Suppressor macrophage treated with lipopolysaccharide for 1 hour (primary cell): ENCODE measurements at places on chromosomes 7 and 10.

- DNase-seq: no peak
These were observed 19.7 kb downstream of the TRUB1 start for GRCh38 chr10:114957673-114958072.

DNA sequence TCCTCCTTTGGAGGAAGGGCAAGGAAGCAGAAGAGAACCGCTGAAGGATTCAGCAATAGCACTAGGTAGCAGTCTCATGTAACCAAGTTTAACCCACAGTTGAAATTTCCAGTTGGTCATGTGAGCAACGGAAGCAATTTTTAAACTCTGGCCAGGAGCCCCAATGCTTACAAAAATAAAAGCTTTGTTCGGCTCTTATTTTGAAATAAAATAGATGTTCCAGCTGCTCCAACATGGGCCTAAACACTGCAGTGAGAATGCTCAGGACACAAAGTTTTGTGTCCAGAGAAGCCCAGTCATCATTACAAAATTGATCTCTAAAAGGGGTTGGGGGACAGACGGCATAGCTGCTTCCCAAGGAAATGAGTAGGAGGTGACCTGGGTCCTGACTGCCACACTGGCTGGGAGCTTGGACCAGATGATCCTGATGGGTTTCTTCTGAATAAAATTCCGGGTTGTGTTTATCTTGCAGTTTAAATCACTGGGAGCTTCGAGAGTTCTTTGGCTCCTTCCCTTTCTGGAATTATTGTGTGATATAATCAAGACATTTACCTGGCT is 452 bp upstream of the TMEM140 start:
- DNase-seq: peak; percentile 67

- no peak for DNase-seq
These were observed 8.1 kb upstream of the PRKG1 start for GRCh38 chr10:51066231-51066630.

DNA sequence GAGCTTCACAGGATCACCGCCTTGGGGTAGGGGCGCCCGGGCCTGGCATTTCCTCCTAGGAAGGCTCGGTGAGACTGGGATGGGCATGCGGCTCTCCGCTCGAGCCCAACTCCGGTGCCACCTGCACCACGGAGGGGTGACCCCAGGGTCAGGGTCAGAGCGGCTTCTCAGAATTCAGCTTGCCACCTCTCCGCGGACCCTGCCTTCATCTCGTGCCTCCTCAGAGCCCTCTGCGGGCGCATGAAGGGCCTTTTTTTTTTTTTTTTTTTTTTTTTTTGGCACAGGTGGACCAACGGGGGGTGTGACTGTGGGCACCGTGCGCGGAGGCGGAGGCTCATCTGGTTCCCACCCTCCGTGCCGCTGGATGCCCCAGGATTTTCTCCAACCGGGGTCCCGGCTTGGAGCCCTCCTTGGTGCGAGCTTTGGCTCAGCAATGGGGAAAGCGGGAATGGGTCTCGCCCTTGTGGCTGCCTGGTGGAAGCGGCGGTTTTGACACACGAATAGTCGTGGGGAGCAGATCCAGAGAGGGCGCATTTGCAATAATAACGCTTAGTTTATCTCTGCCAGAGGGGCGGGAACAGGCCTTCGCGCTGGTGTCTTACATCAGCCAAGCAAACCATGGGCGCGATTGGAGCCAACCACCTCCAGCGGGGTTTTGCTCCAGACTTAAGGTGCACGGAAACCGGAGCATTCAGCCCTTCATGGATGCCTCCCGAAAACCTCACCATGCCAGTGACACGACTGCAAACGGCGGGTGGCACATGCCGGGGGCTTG is 5.0 kb upstream of the TNRC18 start:
- DNase-seq: peak; percentile 76

DNA sequence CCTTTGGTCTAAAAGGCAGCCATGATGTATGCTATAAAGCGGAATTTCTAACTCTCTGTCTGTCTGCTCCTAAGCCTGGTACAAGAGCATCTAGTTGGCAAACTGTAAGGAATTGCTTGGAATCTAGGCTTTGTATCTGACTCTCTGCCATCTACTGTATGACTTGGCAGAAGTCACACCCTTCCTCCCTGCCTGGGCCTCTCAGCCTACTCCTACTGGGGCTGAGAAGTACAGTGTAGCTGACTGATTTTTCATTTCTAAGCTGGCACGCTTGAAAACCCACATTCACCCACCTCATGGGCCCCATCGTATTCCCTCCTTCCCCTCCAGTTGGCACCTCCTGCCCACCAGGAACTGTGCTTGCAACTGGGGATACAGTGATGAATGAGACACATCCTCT is 435.2 kb downstream of the PLXNA4 start:
- DNase-seq: no peak

GRCh38 chr10:129545261-129545660 is 78.2 kb downstream of the MGMT start:
- DNase-seq: peak; percentile 3
